ENCODE measurements at places on chromosomes 6 and 20.

- no peak for DNase-seq
These were observed 364.1 kb downstream of the GJA1 start for GRCh38 chr6:121799574-121799973.

DNA sequence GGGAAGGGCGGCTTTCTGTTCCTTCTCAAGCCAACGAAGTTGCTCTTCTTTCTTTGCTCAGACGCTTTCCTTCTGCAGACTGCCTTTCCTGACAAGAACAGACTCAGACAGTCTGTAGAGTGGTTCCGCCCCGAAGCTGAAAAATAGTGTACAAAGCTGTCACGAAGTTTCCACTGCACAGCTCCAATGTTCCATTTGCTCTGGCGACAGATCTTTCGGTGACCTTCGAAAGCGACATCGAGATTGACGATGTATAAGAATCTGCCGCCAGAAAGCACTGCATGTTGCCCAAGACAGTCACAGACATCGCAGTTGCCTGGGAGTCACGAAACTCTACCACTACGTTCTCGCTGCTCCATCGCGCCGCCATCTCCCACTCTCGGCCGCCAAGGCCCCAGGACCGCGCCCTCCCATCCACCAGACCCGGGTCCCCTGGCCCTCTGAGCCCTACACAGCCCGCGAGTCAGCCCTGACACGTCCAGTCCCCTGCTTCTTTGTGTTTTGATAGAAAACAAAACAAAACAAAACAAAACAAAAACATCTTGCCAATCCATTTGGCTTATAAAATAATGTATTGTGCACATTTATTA, 42.1 kb upstream of the ZNF184 start:
- DNase-seq: no peak

DNA sequence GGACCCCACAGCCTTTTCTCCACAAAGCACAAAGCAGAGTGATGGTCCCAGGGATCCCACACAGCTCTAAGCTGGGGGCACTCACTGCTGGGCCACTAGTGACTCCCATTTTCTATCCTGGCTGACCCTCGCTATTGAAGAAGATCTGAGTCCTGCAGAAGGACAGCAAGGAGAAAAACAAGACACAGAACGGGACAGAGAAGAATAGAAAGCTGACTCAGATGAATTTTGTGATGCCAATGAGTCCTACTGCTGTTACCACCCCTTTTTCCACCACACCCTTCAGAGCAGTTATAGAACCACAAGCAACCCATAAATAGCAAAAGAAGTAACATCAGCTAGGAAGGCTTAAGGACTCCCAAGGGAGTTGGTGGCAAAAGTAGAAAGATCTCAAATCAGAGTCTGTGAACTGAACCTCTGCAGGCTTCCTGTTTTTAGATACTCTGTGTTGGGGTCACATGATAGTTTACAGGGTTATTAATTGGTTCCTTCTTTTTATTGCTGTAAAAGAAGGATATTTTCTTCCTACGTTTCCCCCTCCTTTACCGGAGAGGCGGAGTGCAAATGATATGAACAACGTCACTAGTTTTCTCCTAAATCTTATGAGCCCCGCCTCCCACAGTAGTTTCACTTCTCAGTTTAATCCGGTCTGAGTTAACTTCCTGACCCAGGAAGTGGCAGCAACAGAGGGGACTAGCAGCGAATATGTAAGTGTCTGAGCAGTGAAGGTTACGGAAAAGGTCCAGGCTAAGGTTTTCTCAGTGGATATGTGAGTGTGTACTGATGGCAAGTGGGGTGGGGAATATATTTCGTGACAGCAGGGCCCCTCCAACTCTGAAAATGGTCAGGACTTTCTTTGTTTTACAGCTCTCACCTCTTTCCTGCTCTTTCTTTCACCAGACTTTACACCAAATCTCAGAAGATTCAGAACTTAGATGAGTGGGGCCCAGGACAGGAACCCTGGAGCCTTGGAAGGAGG, at the start of gene TRIM38:
Gene TRIM38, plus strand, starts transcription at position 654 of the 979 bp plus-strand sequence. CDS start 3,721 bp downstream, outside the sequence.
- no peak for DNase-seq

DNA sequence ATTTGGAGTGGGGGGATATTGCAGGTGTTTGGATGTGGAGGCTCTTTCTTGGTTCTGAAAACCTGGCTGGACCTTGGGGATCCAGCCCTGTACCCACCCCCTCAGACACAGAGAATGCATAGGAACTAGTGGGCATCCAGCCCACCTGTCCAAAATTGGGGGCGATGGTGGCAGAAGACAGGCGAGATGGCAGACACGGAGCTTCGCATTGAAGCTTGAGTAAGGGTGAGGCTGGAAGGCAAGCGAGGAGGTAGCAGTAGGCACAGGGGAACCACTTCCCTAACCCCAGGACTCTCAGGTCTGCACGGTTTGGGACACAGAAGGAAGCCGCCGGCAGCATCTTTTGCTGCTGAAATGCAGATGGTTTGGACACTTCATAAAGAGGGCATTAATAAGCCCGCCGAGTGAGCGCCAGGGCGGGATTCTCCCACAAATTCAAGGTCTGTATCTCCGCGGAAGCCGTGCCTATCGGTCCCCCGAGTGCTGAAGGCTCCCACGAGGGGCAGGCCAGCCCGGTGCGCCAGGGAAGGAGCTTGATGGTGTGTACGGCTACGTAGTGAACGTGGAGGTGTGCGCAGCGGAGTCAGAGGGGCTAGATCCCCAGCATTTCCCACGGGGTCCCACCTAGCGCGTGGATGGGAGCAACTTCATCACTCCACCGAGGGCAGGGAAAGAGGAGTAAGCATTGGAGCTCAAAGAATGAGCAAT, 1.6 kb upstream of the FOXA2 start:
- DNase-seq: no peak

DNA sequence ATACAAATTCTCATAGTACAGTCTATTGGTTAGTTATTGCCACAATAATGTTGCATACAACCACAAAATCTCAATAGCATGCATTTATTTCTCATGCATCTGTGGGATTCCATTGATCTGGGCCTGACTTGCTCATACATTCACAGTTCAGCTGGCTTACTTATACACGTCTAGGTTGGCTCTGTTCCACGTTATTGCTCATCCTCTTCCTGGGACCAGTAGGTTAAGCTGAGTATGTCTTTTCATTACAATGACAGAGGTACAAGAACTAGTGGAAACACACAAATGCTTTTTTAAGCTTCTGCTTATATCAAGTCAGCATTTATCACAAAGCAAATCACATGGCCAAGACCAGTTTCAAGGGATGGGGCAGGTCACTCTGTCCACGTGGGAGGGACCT, 485.3 kb upstream of the BTBD3 start:
- no peak for DNase-seq

DNA sequence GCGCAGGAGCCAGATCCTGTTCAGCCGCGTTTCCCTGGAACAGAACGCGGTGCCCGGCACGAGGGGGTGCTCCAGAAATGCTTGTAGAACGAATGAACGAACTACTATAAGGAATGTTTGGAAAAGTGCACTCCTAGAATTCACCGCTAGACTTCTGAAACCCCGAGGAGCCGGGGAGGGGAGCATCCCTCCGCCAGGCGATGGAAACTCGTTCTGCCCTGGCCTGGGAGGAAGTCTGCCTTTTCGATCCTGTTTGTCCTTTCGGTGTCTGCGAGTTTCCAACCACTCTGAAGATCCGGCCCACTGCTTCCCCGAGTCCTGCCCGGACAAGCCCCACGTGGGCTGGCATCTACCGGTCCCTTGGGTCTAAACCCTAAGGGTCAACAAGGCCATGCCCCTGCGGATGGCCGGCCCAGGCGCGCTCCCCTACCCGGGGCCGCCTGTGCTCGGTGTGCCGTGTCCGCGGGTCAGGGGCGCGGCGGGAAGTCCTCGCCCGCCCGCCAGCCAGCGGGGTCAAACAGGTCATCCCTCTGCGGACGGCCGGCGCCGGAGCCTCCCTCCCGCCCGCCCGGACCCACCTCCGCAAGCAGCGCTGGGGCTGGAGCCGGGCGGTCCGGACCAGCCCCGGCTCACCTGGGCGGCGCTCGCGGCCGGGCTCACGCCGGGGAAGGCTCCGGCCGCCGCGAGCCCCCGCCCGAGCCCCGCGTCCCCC, 526 bp downstream of the SULF2 start:
- no peak for DNase-seq

DNA sequence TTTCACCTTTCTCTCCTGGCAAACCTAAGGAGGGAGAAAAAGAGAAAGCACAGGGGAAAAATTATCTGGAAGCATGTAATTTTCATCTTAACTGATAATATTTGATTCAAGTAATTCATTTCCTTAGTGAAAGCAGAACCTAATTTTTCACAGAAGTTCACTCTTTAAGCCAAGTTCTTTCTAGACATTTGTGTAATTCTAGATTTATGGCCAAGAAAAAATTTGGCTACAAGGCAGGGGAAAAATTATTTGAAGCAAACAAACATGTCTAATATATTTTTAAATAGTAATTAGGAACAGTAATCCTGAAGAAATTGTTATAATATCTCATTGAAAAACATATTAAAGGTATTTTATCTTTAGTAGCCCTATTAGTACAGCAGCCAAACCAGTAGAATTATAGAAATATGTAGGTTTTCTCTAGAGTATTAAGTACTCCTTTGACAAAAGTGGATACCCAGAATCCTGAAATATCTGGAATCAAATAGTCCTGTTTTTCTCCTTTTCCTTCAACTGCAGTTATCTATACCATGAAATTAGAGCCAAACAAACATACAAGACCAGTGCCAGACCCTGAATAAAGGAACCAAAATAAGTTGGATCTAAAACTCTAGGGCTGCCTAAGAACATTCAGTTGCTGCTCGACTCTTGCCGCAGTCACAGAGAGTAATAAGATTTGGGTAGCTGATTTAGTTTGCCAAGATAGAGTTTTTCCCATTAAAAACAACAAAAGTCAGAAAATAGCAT, 116.5 kb downstream of the COL12A1 start:
- DNase-seq: no peak

- no peak for DNase-seq
These were observed 131.6 kb downstream of the ZMYND8 start for GRCh38 chr20:47224857-47225256.

DNA sequence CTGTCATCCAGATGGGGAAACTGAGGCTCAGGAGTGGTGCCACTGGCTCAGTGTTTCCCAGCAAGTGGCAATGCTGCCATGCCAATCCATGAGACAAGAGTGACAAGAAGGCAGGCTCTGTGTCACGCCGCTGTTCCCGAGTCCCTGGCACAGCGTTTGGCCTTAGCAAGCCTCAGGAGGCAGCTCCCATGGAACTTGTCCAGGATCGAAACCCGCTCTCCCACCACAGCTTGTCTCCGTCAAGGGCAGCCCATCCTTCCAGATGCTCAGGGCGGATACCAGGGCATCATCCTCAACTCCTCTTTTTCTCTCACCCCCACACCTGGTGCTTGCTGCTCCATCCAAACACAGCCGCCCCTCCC, 110.6 kb upstream of the PTPN1 start:
- no peak for DNase-seq

- DNase-seq: no peak
These were observed 22.2 kb downstream of the NHLRC1 start for GRCh38 chr6:18100296-18100695.

DNA sequence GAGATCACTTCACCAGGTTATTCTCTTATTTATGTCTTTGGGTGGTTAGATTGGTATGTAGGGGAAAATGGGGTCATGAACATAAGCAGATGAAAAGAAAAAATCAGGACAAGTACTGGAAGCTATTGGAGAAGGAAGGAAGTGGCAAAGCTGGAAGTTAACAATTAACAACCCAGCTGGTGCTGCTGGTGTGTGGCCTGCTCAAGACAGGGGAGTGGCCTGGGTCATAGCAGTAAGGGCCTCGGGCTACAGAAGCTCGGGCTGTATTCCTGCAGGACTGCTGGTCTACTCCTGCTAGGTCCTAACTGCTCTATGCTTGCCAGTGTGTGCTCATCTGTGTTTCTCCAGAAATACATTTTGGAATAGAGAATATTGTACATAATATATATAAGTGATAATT, 19.6 kb downstream of the MYLIP start:
- DNase-seq: no peak

GRCh38 chr20:57682184-57683101, 27.4 kb downstream of the PMEPA1 start:
- no peak for DNase-seq

DNA sequence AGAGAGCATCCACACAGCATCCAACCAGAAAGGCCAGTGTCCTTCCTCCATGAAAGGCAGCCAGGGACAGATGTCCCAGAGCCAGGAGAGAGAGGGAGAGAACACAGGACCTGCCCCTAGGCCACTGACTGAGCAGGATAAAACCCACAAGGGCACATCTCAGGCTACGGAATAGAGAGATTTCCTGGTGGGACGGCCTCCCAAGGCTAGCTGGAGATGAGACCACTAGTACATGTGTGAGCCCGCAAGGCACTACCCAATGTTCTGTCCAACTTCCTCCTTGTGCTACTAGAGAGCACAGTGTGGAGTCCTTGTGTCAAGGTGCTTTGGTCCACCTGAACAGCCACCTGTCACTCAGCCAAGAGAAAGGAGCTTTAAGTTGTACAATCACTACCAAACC, 44.2 kb downstream of the PLCG1 start:
- DNase-seq: no peak

GRCh38 chr6:160986851-160987250, 4.7 kb upstream of the MAP3K4 start:
- no peak for DNase-seq

DNA sequence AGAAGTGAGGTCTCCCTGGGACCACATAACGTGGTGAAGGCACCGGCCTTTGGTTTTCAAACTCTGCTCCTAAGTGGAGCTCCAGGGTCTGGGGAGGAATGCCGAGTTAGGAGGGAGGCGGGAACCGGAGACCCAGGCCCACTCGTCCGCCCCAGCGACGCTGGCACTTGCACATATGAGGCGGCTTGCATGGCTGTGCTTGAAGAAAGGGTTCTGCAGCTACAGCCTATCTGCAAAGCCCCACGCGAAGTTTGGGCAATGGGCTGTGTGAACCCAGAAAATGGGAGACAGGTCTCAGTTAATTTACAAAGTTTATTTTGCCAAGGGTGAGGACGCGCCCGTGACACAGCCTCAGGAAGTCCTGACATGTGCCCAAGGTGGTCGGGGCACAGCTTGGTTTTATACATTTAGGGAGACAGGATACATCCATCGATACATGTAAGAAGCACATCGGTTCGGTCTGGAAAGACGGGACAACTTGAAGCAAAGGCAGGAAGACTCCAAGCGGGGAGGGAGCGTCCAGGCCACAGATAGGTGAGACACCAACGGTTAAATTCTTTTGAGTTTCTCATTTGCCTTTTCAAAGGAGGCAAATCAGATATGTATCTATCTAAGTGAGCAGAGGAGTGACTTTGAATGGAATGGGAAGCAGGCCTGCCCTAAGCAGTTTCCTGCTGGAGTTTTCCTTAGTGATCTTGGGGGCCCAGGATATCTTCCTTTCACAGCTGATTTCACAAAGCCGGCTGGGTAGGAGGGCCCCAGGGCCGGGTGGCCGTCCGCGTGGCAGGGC, 782 bp upstream of the PCMTD2 start:
- no peak for DNase-seq

DNA sequence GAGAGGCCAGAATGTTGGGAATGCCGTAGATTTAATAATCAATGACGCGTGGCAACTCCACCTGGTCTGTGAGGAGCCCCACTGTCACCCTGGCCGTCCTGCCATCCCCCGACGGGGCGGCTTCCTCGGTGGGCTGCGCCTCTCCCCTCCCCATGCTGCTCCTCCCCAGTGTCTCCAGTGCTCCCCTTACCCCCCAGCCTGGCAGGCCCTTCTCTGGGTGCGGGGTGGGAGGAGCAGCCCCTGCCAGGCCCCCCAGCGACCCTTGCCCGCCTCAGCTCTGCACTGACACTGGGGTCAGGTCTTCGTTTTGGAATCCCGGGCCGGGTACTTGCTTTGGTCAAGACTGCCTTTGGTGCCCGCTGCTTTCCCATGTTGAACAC, 82.3 kb upstream of the FRMD1 start:
- DNase-seq: no peak

Measured in NCI-H146 (cell line).